CD4-positive, alpha-beta T cell (primary cell): ENCODE measurements at places on chromosomes 2 and 18. TPM values are rescaled to one million over a fixed set of nuclear protein-coding genes. Genes with fewer than 3 reads are reported as not detected.

- DNase-seq = no peak
Observed at GRCh38 chr18:48342125-48342524, 67.1 kb downstream of the ZBTB7C start.

- DNase-seq = no peak
Observed at GRCh38 chr2:156892467-156893281, 364.8 kb upstream of the GALNT5 start.

ABCB11 gene
- not detected for total RNA-seq

ST8SIA3 gene
- total RNA-seq = not detected

CFAP210 gene
- total RNA-seq = 2.2 TPM
